ENCODE measurements at places on chromosomes 16 and 17.

DNA sequence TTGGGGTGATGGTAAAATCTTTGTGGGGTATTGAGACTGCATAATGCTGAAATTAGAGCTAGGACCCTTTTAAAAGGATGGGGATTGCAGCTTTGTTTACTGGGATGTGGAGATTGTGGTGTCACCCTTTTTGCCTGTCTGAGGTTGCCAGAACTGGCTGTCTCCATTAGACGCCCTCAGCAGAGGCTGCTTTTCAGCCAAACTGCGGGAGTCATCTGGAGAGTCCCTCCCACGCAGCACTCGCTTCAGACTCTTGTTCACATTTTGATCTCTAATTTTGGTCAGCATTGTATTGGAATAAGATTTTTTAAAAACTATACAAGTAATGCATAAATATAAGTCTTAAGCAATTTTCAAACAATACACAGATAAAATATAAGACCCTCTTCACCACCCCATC lies 27.9 kb upstream of the JPT2 start:
- DNase-seq, result no peak

DNA sequence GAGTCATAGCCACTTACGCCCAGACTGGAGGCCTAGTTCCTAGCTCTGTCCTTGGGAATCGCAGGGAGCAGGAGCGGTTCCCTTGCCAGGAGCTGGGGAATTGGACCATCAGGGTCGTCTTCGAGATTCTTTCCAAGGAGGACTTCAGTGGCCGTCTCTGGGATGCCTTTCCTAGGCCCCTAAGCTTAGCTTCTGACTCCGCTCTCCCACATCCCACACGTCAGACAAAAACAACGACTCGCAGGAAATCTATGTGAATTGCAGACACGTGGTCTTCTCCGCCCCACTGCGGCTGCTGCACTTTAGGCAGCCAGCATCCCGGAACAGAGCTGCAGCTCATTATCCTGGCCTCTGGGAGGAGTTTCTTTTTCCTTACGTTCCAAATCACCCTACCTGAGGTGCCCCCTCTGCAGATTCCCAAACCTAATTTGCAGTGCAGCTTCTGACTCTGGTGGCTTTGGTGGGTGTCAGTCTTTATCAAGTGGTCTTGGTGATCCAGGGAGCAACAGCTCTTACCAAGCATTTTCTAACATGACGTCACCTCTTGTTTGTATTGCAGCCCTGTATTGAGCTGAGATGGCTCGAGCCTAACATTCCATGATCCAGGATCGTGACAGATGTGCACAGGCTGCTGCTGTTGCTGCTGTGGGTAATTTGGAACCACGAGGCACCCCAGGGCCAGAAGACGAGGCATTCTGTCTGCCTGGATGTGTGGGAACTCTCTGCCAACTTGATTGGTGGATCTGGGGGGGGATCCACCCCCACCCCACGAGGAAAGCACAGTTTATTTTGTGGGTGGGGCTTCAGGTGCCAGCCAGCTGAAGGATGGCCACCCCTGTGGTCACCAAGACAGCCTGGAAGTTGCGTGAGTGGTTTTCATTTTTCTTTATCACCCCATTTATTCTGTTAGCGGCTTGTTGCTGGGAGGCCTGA lies 1.1 kb downstream of the KATNB1 start:
- peak; percentile 13 for DNase-seq

DNA sequence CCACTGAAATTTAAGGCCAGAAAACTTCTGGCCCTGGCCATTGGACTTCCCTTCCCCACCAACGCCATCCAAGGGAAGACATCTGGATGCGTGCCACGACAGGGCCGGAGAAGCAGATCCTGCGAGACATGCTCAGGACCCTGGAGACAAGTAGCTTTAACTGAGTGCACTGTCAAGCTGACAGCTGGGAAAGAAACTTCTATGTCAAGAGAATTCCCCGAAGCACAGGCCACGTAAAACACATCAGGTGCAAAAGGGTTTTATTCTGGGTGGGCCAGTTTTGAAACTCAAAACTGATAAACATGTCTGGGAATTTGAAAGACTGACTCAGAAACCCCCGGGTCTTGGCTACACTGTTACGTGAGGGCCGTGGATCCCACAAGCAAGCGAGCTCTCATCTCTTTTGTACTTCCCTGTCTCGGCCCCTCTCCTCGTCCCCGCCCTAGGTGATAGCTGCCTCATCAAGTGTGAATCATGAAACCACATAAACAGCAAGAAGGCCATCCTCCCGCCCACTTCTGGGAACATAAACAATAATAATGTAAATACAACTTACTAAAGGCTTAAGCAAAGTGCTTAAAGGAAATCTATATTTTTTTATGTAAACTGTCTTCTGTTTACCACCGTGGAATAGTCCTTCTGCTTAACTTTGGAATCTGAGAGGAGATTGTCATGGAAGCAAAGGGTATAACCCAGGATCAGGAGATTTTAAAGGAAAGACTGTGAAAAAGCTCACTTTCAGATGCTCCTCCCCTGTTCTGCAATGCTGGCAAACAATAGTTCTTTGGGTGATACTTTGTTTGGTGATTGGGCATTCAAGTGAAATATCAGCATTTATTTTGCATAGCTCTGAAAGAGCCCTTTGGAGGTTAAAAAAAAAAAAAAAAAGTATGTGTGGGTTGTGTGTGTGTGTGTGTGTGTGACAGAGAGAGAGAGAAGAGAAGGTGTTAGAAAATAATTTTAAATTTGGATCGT lies 406.0 kb upstream of the MAF start:
- no peak for DNase-seq

DNA sequence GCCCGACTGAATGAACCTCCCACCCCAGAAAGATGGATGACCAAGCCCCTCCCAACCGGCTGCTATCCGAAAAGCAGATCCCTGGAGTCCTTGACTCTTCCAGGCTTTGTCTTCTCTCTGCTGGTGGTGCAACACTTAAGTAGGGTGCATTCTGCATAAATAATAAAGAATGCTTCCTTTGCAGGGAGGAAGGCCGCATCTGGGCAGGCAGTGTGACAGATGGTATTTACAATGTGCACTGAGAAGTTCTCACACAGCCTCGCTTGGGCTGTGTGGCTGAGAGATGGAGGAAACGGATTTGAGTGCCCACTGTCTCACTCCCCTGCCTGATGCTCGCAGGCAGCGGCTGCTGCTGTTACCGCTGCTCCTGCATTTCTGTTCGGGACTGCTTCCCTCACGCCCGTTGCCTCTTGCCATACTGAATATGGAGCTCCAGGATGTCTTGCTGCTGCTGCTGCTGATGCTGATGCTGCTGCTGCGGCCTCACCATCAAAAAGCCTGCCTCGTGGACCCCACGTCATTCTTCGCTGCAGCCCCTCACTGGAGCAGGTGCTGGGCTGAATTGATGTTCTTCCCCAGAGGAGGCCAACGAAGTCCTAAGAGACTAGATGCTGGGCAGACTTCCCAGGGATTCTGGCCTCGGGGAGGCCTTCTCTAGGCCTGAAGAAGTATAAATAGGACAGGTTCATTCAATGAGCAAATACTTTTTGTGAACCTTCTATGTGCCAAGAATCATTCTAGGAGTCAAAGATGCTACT lies 7.1 kb upstream of the RHBDL3 start:
- DNase-seq, result no peak

- no peak for DNase-seq
These were observed 5.8 kb downstream of the PPY start for GRCh38 chr17:43936434-43936833.

- no peak for DNase-seq
These were observed 26.8 kb upstream of the PRKCA start for GRCh38 chr17:66275651-66276050.

- DNase-seq, result no peak
These were observed 14.2 kb upstream of the SLC6A2 start for GRCh38 chr16:55641430-55642056.

DNA sequence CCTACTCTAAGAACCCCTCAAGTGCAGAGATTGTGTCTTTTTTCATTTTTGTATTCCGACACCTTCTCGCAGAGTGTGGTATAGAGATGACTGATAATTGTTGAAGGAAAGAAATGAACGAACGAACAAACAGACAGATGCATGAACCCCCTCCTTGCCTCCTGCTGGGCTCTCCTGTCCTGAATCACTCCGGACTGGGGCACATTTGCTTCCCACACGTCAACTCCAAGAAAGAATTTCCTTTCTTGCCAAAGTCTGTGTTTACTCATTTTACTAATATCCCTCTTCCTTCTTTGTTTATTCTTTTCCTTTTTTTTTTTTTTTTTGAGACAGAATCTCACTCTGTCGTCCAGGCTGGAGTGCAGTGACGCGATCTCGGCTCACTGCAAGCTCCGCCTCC lies 37.5 kb upstream of the BHLHA9 start:
- no peak for DNase-seq

- no peak for DNase-seq
These were observed 13.5 kb downstream of the GALNS start for GRCh38 chr16:88843256-88843655.

DNA sequence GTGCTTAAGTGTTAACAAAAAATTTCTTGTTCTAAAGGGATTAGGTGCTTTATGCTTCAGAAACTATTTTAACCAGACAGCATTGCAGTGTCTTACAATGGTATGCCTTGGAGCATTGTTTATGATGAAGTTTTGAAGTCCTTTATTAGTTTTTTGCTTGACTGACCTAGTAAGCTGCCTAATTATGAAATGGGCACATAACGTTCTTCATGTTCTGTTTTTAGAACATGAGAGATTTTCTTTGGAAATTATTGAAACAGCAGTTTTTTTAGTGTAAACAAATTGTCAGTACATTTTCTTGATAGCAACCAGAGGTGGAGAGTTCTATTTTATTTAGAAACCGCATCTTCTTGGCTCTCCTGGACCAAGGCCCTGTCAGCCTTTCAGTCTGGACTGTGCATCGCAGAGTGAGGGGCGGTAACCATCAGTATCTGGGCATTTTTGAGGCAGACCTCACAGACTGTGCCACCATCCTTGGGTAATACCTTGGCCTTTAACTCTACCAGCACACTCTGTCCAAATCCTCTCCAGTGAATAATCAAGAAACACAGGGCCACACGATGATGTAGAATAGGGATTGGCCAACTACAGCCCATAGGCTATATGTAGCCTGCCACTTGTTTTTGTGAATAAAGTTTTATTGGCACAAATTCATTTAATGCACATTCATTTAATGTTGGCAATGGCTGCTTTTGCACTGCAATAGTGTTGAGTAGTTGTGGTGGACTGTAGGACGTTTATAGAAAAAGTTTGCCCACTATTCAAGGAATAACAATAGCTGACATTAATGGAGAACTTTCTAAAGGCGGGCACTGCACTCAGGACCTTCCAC lies 81.1 kb downstream of the VPS35L start:
- no peak for DNase-seq

DNA sequence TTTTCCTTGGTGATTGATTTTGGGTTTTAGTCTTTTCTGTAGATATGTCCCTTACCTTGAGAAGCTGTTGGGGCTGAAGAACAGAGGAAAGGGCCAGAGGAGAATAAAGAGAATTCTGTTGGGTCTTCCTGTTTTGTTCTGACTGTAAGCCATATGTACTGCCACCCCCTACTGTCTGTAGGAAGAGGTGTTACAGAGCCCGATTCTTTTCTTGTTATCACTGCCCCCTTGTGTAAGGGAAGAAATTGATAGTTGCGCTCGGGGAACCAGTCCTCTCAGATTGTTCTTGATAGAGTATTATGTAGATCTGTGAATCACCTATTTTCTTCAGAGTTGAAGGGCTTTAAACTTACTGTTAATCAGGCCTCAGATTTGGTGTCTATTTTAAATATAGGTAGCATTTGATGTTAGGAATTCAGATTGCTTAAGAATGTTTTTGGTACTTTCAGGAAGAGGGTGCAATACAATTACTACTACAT lies 2.4 kb downstream of the TANC2 start:
- DNase-seq, result no peak

GRCh38 chr16:10827691-10828341 lies 9.2 kb upstream of the TVP23A start:
- DNase-seq, result no peak

DNA sequence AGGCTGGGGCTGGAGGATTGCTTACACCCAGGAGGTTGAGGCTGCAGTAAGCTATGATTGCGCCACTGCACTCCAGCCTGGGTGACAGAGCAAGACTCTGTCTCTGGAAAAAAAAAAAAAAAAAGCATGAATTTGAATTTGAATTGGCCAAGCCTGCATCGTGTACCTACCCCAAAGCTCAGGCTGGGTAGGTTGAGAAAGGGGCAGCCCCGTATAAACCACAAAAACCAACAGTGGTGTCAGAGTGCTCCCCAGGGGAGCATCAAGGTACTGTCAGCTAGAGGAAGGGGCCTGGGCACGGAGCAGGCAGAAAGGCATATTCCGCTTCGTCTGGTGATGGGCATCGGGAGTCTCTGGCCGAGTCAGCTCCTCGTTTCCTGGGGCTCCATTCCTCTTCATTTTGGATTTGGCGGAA lies 40.9 kb downstream of the RAP1GAP2 start:
- DNase-seq, result no peak

DNA sequence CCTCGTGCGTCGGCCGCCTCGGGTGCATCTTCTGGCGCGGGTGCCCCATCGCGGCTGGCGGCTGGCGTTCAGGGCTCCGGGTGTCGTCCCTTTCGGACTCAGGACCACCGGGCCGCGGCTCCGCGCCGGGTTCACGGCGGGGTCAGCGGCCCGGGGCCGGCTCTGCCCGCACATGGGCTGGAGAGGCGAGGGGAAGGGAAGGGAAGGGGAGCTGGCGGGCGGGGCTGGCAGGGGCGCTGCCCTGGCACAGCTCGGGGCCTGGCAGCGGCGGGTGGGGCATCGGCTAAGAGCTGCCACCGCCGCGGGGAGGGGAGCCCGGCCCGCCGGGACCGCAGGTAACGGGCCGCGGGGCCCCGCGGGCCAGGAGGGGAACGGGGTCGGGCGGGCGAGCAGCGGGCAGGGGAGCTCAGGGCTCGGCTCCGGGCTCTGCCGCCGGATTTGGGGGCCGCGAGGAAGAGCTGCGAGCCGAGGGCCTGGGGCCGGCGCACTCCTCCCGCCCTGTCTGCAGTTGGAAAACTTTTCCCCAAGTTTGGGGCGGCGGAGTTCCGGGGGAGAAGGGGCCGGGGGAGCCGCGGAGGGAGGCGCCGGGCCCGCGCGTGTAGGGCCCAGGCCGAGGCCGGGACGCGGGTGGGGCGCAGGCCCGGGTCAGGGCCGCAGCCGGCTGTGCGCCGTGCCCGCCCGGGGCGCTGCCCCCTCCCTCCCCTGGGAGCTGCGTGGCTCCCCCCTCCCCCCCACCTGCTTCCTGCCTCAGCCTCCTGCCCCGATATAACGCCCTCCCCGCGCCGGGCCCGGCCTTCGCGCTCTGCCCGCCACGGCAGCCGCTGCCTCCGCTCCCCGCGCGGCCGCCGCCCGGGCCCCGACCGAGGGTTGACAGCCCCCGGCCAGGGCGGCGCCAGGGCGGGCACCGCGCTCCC lies 646 bp downstream of the HIC1 start:
- DNase-seq, result no peak

DNA sequence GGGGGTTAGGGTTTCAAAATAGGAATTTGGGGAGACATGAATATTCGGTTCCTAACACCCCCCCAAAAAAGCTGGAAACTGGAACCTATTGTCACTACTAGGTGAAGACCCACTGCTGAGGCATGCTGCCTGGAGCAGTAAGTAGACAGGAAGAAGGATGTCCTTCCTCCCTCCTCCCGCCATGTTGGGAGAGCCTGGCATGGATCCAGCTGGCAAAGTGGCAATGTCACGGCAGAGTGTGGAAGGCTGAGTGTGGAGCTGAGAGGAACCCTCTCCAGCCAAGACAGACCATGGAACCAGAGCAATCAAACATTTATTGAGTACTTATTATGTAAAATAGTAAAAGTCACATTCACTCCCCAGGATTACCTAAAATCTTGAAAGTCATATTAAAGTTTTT lies 49.0 kb downstream of the CCDC182 start:
- no peak for DNase-seq
